ENCODE measurements at places on chromosomes 2 and 18.

- no peak for DNase-seq
Observed at GRCh38 chr2:209413311-209414014, 10.4 kb upstream of the MAP2 start.

- DNase-seq = no peak
Observed at GRCh38 chr2:214960677-214961076, 151.2 kb upstream of the BARD1 start.

DNA sequence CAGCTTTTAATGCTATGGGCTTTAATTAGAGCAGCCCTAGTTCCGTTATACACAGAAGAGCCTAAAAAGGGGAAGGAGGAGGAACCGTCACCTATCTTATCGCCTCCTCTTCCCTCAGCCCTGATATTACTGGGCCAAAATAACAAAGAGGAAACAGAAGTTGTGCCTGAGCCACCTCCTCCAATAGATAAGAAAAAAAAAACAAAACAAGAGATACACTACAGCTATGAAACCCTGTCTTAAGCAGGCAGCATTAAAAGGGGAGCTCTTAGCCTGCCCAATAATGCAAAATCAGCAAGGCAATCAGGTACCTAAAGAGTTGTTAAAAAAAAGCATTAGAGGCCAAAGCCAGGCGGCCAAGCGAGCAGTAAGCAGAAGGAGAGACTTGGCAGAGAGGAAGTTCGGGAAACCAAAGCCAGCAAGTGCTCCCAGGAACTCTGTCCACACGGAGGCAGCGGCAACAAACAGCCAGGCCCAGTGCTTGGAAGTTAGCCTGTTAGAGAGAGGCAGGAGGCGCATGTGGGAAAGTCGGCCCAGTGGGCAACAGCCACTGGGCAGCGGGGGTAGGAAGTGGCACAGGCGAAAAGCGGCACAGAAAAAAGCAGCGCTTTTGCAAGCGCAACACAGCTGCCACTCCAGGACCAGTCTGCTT, 41.8 kb upstream of the PDK1 start:
- DNase-seq = no peak

DNA sequence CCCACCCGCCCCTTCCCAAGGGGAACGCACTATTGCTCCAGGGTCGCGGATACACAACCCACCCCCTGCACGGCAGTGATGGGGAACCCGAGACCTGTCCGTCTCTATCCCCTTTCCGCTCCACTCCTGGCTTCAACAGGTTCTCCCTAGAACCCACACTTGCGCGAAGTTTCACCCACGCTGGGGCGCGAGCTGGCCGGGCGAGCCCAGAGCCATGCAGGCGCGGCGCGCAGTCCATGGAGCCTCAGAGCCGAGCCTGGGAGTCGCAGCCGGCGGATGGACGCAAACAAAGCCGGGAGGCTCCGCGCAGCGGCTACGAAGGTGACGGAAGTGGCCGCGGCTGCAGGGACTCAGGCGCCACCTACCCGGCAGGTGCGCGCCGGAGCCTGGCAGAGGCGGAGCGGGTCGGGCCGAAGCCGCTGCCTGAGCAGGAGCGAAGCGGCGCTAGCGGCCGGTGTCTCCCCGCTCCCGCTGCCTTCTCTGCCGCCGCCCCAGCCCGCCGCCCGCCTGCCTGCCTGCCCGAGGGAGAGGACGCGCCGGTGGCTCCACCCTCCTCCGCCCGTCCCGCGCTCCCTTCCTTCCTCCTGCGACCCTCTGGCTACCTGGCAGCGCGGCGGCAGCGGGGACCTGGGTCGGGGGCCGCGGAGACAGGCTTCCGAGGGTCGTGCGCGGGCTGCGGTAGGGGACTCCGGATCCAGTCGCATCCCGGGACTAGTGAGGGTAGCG, 14.0 kb downstream of the ALPG start:
- DNase-seq = no peak

- no peak for DNase-seq
Observed at GRCh38 chr2:98379311-98380202, 33.3 kb downstream of the CNGA3 start.

DNA sequence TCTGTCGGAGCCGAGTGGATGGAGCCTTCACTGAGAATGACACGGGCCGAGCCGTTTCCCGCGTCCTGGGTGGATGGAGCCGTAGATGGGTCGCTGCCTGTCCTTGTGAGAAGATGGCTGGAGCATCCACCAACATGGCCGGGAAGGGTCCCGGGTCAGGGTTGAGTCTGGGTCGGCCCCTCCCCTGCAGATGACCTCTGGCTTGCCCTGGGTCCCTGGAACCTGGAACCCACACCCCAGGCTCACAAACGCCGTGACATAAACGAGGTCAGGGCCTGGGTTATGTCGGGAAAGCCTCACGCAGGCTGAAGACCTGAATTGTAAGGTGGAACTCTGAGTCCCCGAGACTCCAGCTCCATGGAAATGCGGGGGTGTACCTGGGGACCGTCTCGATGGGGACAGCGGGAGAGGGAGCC, 94.9 kb downstream of the NFATC1 start:
- no peak for DNase-seq

DNA sequence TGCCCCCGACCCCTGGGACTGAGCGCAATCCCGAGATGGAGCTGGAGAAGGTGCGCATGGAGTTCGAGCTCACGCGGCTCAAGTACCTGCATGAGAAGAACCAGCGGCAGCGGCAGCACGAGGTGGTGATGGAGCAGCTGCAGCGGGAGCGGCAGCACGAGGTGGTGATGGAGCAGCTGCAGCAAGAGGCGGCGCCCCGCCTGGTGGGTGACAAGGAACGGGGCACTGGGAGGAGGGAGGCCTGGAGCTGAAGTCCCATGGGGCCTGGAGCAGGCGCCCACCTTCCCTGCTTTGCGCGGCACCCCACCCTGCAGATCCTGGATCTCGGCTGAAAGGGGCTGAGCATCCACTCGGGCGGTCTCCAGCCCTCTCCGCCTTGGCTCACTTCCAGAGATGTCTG, 1.2 kb downstream of the TMEM247 start:
- no peak for DNase-seq

GRCh38 chr2:88600038-88600465, 27.2 kb downstream of the EIF2AK3 start:
- no peak for DNase-seq

DNA sequence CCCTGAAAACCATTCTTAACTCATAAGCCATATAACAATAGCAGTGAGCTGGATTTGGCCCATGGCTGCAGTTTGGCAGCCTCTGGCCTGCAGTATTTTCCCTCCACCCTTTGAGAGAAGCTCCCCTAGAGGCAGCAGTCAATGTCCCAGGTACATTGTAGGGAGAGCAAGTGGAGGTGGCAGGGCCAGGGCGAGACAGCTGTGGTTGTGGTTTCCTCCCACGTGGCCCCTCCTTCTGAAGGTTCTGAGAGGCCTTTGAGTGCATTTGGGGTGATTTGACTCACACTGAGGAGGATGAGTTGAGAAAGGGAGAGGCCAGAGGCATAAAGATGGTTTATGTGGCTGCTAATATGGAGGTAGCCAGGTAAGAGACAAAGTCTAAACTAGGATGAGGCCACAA, 45.5 kb upstream of the LDAH start:
- DNase-seq = no peak

DNA sequence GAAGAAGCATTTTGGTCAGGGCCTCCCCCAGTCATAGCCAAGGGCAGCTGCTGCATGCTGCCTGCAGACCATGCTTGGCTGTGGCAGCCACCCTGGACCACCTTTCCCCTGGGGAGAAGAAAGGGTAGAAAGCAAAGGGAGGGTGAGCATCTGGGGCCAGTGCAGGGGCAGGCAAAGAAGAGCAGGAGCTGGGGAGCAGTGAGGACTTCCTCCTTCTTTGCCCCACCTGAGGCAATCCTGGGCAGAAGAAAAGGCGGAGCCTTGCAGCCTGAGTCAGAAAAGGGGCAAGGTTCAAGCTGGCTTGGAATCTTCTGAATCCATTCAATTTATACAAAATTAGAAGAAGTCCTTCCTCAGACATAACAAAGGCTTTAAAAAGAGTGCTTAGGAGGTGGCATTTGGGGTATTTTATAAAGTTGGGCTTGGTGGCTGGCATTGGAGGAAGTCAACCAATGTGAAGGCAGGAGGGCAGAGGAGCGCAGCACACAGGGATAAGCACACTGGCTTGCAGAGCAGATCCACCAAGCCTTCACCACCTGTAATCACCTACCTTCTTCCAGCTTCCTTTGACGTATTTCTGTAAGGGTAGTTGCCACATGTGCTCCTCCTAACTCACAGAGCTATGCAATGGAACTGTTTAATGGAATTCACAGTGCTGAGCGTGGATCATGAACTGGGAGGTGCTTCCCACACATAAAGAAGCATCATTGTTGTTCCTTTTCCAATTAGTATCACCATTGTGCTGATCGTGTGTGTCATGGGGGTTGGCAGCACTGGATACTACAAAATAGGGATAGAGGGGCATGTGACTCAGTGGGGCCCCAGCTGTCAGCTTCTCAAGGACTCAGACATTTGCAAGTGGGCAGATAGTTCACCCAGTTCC, 154.4 kb upstream of the EPAS1 start:
- no peak for DNase-seq

GRCh38 chr2:152577579-152577978, 139.7 kb downstream of the PRPF40A start:
- no peak for DNase-seq

DNA sequence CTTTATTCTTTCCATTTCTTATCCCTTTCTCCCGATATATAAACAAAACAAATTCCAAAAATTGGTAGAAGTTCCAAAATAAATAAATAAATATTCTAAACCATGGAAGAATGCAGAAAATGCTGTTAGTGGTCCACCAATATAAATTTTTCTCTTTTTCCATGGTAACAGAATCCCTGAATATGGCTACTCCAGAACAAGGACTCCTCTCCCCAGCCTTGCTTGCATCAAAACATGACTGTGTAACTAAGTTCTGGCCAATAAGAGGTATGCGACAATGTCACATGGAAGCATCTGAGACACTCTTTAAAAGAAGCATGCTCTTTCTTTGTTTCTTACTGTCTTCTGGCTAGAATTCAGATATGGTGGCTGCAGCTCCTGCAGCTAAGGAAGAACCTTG, 325.1 kb upstream of the TANK start:
- DNase-seq = no peak

DNA sequence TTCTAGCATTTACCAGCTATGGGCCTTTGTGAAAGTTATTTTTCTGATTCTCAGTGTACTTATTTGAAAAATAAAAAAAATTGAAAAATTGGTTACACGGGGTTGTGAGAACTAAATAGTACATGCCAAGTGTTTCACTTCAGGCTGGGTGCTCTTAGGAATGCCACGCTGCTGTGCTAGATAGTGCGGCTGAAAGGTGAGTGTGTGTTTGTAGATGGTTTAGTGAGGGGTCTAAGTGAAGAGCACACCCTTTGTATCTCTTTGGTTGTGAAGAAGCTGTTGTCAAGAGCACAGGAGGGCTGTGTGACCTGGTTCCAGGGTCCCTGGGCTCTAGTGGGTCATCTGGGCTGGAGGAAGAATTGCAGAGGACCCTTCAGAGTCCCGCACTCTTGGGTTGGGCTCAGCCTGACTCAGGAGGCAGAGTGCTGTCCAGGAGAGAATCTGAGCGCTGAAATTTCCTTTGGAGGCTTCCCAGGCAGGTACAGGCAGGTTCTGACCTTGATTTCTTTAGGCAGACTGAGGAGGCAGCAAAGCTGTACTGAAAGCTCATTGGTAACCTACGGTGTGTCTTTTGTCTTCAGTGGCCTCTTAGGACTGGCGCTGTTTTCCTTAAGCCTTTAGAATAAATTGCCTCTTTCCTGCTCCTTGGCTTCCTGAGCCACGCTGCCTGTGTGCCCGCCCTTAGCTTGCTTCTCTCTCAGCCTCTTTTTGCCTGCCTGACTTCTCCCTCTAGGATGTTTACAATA, 44.4 kb downstream of the MAP4K4 start:
- DNase-seq = no peak

GRCh38 chr18:57909620-57910019, 106.5 kb upstream of the ATP8B1 start:
- no peak for DNase-seq

DNA sequence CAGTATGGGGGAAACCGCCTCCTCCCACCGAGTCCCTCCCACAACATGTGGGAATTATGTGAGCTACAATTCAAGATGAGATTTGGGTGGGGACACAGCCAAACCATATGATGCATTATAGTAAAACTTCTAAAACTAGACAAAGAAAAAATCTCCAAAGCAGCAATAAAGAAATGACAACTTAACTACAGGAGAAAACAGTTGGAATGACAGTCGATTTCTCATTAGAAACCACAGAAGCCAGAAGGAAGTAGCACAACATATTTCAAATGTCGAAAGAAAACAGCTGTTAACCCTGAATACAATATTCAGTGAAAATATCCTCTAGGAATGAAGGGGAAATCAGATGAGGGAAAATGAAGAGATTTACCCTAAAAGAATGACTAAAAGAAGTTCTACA, 53.5 kb upstream of the TCF4 start:
- DNase-seq = no peak

- DNase-seq = no peak
Observed at GRCh38 chr2:152097290-152097800, 1.5 kb downstream of the CACNB4 start.

DNA sequence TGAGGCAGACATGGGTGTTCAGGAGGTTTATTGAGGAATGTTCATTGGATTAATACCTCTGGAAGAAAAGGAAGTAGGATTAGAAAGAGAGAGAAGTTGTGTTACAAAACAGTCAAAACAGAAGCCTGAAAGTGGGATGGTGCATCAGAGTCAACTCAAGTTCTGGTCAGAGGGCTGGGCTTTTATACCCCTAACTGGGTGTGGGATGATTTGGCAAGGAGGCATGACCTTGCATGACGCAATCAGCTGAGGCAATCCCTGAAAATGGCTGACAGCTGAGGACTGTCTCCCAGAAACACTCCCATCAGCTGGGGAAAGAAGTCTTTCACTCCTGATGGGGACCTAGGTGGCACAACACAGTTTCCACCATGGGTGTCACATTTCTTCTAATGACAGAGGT, 818.2 kb downstream of the SATB2 start:
- no peak for DNase-seq

DNA sequence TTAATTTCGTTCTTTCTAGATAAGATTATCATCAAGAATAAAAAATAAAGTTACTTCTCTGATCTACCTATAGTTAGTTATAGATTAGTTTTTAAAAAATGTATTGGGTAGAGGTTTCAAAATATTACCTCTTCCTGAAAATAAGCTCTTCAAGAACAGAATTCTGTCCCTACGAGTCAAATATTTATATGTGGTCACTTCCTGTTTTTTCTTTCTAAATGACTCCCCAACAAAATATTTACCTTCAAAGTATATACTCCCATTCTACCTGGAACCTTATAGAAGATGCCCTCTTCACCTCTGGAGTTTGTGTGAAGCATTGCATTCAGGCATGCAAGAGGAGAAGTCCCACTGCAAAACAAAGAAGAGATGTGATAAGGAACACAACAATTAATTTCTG, 72.3 kb downstream of the ASXL2 start:
- DNase-seq = no peak

DNA sequence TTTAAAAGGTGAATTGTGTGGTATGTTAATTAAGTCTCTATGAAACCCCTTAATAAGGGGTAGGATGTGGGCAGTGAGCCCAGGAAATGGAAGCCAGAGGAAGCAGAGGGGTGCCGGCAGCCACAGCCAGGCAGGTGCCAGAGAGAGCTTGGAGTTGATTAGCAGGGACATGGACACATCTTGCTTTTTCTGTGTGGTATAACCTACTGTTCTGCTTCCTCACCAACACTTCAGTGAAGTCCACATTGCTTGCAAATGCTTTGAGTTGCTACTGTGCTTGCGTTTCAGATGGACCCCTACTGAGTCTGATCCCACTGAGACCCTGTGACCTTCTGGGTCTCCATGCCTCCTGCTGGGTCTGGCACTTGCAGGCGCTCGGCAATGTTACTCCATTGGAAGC, 30.3 kb upstream of the ARHGEF4 start:
- DNase-seq = peak; percentile 37

GRCh38 chr2:62205554-62205953, 9.6 kb downstream of the B3GNT2 start:
- DNase-seq = no peak
